ENCODE measurements at places on chromosomes 2 and 18. TPM values are rescaled to one million over a fixed set of nuclear protein-coding genes. Genes with fewer than 3 reads are reported as not detected.

The NABP1 gene
- total RNA-seq, result 8.8 TPM

The SERPINB10 gene
- not detected for total RNA-seq

The COX5B gene
- total RNA-seq, result 935 TPM

The ALMS1 gene
- total RNA-seq, result 101 TPM

The TMEM150A gene
- 25.2 TPM for total RNA-seq

The HOXD8 gene
- total RNA-seq, result not detected

The TUBA3E gene
- total RNA-seq, result not detected

All from stomach (tissue), 19 donors.